ENCODE measurements at places on chromosomes 2 and 18.

GRCh38 chr2:197358931-197359330, 48.4 kb upstream of the ANKRD44 start:
- DNase-seq = no peak

DNA sequence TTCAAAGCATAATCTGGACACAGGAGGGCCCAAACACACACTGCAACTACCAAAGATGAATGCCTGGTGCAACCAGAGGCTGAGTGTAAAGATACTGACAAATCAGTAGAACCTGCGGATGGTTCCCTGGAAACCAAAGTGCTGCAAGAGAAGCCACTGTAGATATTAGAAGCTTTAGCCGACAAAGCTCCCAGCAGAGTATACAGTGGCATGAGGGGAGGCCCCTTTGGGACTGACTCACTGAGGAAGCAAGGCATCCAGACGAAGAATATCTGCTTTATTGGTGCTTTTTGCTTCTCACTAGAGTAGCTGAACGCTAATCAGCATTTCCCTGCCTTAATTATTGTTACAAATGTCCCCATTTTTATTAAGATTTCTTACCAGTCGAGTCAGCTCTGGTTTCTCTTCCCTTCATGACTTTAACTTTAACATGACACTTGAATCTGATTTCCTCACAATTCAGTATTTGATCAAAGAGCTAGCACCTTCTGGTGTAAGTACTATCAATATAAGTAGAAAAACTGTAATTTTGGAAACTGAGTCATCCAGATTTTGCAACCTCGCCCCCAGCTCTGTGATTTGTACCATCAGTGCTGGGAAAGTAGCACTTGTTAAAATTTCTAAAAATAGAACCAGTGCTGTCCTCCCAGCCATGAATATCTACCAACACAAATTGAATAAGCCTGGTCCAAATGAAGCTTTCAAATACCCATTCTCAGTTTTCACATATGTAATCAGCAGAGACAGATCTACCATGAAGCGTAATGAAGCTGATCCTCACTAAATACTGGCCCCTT, 34.2 kb downstream of the FIGN start:
- no peak for DNase-seq

- no peak for DNase-seq
These were observed 9.9 kb upstream of the RAPGEF4 start for GRCh38 chr2:172725746-172726145.

- no peak for DNase-seq
These were observed 21.9 kb downstream of the HJURP start for GRCh38 chr2:233832414-233832813.

DNA sequence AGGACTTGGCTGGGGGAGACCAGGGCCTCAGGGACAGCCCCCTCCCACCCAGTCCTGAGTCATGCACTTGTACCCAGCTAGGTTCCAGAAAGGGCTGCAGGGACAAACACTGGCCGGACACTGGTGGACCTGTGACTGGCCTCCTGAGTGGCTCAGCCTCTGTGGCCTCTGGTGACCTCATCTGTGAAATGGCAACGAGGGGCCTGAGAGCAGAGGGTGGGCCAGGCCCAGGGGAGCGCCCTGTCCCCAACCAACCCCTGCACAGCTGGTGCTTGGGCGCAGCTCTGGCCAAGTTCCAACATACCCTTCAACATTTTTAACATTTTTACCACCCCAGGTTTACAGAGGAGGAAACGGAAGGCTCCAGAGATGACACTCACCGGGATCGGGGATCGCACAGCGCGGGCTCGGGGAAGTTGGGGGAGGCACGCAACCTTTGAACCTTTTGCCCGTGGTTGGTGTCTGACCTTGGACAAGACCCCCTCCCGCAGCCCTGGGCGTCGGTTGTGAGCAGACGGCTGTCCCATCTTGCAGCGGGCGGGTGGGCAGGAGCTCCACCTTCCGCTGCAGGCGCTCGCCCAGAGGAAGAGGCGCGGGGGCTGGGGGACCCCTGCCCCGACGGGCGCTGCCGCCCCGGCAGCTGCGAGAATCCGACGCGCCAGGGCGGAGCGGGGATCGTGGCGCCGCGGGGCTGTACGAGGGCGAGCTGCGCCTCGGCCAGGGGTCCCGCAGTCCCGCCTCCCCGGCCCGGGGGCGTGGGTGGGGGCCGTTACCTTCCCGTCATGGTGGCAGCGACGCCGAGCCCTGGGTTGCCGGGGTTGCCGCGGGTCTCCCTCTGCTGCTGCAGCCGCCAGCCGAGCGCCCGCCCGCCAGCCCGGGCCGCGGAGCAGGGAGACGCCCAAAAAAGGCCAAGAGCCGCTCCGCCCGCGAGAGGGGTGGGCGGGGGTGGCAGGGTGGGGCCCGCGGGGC, 805 bp downstream of the LIMS2 start:
- DNase-seq = peak; percentile 56

DNA sequence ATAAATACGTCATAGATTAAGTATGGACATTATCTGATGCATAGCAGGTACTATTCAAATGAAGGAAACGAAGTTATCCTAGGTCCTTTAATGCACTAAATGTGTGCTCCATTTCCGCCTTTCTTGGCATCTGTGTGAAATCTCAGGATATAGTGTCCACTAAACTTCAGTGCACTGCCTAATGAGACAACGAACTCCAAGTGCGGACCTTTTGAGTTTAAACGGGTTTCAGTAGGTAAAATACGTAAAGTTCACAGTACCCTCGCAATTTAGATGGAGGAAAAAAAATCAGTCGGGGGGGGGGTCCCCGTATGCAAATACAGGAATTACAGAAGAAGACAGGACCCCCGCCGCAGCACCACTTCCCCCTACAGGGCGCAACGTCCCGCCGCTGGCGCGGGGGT, 729 bp upstream of the REL start:
- no peak for DNase-seq

GRCh38 chr2:64173156-64174135, 29.2 kb upstream of the PELI1 start:
- DNase-seq = no peak

GRCh38 chr2:142742371-142743214, 134.9 kb upstream of the KYNU start:
- DNase-seq = no peak

DNA sequence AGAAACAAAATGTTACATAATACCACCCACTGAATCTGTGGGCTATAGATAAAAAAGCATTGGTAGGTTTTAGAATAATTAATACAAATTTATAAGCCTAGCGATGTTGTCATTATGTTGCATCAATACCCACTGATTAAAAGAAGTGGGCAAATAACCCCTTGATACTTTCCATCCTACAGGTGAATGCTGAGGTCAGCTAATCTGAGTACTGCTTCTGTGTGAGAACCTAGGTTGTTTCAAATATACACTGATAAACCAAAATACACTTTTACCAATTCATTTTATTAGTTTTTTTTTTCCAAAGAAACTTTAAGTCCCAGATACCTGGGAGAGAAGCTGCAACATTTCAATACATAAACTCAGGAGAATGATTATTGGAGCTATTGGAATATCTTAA, 948.6 kb downstream of the LRP1B start:
- no peak for DNase-seq

GRCh38 chr18:52156166-52156565, 183.8 kb upstream of the DCC start:
- no peak for DNase-seq

GRCh38 chr18:21803495-21803894, 62.9 kb downstream of the MIB1 start:
- DNase-seq = no peak

DNA sequence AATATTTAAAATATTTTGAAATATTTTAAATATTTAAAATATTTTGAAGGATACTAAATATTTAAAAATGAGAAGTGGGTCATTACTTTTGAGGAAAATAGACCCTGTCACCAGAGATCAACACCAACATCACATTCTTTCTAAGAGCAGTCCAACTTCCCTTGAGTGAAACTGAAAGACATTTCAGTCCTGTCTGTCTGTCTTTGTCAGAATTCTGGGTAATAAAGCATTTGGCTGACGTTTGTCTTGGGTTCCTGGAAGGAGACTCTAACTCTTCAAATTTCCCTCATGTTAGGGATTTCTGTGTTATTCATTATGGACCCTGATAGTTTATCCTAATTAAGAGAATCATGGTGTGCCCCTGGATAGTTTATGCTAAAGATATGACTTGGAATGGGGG, 32.8 kb downstream of the TTC21B start:
- DNase-seq = no peak

GRCh38 chr2:8575038-8575833, 106.6 kb upstream of the ID2 start:
- no peak for DNase-seq

GRCh38 chr2:27351802-27352598, 4.6 kb downstream of the GTF3C2 start:
- DNase-seq = no peak

DNA sequence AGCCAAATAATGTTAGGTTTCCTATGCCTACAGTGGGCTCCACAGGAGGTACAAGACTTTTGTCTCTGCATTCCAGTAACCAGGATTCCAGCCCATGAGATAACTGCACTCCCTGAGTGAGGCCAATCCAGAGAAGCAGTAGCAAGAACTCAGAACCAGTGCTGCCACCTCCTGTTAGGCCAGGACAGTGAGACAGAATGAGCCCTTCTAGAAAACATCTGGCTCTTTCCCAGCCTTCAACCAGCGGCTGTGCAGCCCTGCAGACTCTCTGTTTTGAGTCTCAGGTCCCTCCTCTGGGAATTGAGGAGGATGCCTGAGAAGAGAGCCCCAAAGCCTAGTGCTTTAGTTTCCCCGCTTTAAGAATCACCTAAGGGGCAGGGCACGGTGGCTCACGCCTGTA, 44.2 kb downstream of the ARID5A start:
- no peak for DNase-seq

DNA sequence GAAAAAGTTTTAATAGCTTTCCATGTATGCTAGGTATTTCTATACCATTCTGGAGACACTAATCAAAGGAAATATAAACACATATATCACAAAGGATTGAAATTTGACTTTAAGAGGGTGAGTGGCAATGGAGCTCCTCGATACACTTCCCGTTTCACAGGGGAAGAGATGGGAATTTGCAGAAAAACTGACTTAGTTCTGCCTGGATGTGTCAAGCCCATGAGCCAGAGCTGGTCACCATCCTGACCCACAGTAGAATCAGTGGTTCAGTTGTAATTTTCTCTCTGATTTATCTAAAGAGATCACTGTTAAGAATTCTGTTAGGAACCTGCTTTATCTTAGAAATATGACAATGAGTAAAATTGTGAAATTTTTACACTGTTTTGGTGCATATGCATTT, 34.2 kb downstream of the PLCL1 start:
- no peak for DNase-seq

DNA sequence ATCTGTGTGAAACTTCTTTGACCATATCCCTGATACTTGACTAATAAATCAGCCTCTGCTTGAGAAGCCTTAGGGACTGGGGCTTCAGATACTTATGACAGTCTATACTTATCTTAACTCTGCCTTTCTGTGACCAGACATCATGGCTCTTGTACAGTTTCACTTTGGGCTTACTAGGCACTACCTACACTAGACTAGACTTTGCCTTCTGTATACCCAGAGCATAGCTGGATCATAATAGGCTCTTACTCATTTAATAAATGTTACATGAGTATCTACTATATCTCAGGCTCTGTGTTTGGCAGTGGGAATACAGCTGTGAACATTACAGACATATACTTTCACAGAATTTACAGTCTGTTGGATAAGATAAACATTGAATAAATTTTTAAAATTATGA, 9.0 kb downstream of the UGP2 start:
- no peak for DNase-seq

- no peak for DNase-seq
These were observed 1082.0 kb upstream of the ACVR2A start for GRCh38 chr2:146762786-146763185.

DNA sequence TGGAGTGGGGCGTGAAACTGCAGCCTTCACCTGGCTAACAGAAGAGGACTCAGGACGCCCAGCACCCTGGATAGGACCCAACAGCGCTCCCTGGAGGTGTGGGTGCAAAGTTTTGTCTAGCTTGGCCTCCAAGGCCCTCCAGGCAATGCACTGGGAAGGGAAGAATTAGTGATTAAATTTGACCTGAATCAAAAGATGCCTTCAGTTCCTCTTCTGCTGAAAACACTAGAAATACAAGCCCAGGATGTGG, 779 bp upstream of the TRIB2 start:
- DNase-seq = peak; percentile 28

DNA sequence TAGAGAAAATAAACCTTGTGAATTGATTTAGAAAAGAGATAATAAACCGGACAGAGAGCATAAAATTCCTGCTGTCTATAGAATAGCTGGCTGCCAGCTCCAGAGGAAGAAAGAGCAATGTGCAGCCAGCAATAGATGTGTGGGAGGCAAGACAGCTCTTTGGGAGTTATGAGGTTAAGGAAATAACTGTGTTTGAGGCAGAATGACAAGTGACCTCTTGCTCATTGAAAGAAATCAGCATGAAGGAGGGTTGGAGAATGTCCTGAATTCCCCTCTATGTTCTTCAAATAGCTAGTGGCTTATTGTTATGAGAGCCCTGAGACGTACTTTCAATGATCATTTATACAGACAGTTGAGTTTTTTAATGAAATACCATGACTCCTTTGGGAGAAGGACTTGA, 1009.9 kb upstream of the NXPH2 start:
- DNase-seq = no peak

DNA sequence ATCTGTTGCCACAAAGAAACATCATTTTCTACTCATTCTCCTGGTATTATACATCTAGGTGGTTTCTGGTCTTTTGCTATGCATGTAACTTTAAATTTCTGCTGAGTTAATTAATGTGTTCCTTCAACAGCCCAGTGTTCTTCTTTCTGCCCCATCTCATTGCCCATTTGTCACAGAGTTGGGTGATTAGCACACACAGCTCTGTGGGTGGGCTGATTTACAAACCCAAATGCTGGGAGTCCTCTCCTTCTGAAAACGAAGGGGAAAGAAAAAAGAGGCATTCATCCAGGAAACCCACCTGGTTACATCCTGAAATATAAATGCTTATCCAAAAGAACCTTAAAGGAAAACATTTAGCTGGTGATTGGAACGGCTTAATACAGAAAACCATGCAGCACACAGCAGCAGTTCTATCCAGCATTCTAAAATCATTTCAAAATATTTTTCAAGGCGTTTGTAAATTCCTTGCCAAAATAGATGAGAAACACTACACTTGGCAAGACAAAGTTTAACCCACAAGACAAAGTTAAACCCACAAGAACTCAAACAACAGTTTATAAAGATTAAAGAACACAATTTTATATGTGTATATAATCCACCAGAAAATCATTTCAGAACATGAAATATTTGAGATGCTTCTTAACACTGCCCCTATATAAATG, 177.9 kb downstream of the ANTXR1 start:
- no peak for DNase-seq

DNA sequence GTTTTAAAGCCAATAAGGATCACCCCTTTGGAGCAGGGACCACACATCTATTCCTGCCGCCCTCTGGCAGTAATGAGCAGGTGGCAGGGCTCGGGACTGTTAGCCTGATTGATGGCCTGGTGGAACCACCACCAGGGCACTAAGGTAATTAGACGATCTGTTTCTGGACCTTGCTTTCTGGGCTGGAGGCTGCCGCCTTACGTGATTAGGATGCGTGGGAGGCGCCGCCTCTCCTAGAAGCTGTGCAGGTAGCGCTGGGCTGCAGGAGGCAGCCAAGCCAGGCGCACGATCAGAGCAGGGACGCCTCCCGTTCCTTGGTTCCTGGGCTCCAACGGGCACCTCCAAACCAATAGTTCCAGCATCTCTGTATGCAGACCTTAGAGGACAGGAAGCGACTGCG, 242.6 kb upstream of the RAB12 start:
- no peak for DNase-seq

- DNase-seq = peak; percentile 32
These were observed 1.3 kb downstream of the EML6 start for GRCh38 chr2:54724560-54725342.

- no peak for DNase-seq
These were observed 637.5 kb downstream of the MBD2 start for GRCh38 chr18:53586923-53587322.
